ENCODE measurements at places on chromosomes 2 and 18.

- no peak for DNase-seq
Observed at GRCh38 chr2:33442528-33443079, 33.8 kb upstream of the RASGRP3 start.

- DNase-seq: no peak
Observed at GRCh38 chr2:238729261-238729935, 118.5 kb upstream of the TWIST2 start.

DNA sequence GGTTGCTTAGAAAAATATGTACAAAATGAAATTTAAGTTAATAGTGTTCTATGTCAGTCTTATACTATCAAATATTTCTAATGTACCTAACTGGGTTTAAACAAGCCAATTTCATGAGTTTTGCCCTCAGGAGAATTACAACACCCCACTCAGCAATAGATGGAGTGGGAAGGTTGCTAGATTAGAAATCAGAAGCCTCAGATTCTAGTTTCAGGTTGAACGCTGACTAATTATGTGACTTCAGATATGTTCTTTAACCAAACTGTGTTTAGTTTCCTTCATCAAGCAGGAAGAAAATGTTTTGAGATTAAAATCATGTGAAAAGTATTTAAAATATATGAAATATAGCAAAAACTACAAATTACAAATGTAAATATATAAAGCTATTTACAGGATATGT is 133.8 kb upstream of the KCNH7 start:
- no peak for DNase-seq

DNA sequence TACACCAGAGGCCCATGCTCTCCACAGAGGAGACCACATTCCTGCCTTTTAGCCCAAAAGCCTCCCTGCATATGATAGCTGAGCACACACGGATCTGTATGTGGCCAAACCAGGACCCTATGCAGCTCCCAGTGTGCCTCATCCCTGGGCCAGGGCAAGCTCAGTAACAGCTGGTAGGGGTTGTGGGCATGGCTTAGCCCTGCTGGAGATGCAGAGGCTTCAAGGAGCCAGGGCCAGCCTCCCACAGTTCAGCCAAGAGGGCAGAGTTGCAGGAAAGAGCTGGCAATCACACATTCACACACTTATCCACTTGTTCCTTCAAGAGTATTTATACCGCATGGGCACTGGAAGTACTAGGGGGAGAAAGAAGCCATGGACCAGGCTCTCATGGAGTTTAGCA is 1.6 kb upstream of the LIMS2 start:
- no peak for DNase-seq

- no peak for DNase-seq
Observed at GRCh38 chr2:237290261-237290660, 123.7 kb downstream of the COL6A3 start.

GRCh38 chr2:177117755-177118154 is 94.8 kb upstream of the HNRNPA3 start:
- no peak for DNase-seq

GRCh38 chr2:237201461-237202287 is 116.0 kb downstream of the COPS8 start:
- DNase-seq: peak; percentile 81

GRCh38 chr2:193124815-193125214 is 930.1 kb upstream of the TMEFF2 start:
- DNase-seq: no peak

DNA sequence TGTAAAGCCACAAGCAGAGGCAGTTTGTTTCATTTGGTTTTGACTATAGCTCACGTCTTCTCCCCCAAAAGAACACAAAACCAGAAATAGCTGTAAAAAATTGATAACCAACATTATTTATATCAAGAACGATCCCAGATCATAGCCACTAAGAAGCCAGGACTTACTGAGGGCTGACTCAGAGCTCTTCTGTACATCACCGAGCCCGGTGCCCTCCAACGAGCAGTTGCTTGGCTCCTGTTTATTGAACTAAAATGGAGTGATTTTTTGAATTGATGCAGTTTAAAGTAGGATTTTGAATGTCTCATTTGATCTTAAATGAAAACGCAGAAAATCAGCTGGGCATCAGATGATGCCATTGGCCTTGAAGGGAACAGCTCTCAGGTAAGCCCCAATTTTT is 343.3 kb downstream of the INSIG2 start:
- no peak for DNase-seq

GRCh38 chr2:109371481-109372170 is 242.1 kb downstream of the SEPTIN10 start:
- DNase-seq: no peak

- peak; percentile 38 for DNase-seq
Observed at GRCh38 chr2:53770264-53770663, 2.7 kb downstream of the CHAC2 start.

DNA sequence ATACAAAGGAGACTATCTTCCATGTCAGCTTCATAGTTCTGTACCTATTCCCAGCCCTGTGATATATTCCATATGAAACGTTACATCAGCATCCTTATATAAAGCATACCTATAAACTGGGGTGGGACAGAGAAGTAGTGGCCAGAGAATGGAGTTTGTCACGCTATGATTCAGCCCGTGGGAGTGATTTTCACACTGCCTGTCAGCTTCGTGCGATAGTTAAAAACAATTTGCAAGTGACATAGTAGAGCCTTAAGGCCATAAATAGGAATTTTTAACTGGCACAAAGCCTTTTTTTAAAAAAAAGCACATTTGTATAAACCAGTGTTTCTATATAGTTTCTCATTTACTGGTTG is 30.2 kb downstream of the PKP4 start:
- no peak for DNase-seq

- DNase-seq: no peak
Observed at GRCh38 chr2:174169372-174169771, 79.0 kb downstream of the OLA1 start.

DNA sequence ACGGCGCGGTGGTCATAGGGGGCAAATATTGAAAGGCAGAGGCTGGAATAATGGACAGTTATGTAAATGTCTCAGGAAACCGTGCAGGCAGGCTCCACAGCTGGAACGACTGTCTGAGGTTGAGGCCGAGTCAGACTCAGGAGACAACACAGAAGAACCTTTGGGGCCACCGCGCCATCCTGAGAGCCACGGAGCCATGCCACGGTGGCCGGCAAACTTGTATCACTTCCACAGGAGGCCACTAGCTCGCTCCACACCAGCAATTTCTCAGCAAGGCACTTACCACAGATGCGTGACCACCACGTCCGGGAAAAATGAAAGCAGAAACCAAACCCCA is 156.7 kb upstream of the SALL3 start:
- no peak for DNase-seq

- DNase-seq: no peak
Observed at GRCh38 chr2:35347561-35347960, 1008.0 kb upstream of the CRIM1 start.

- DNase-seq: no peak
Observed at GRCh38 chr2:105749583-105750400, 5.1 kb downstream of the NCK2 start.

- no peak for DNase-seq
Observed at GRCh38 chr2:71824436-71824835, 323.2 kb downstream of the CYP26B1 start.

- DNase-seq: no peak
Observed at GRCh38 chr18:22739061-22739642, 194.0 kb upstream of the RBBP8 start.

- DNase-seq: no peak
Observed at GRCh38 chr2:118431997-118432396, 343.7 kb downstream of the INSIG2 start.

- DNase-seq: no peak
Observed at GRCh38 chr2:229539628-229540027, 174.7 kb downstream of the DNER start.

DNA sequence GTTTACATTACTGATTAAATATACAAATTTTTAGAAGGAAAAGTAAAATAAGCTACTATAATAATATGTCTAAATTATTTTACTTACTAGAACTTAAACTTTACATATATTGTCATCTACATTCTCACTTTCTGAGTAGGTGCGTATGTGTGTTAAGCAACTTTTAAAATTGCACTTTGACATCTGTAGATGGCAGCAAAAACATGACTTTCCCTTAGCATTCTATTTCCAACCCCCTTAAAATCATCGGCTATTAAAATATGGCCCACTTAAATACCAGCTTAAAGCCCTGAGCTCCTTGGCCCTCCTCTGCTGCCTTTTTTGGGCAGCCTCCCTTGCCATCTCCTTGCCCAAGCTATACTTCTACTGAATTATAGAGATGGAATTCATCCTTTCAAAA is 78.0 kb downstream of the UPP2 start:
- no peak for DNase-seq

GRCh38 chr2:14082640-14083039 is 549.9 kb upstream of the LRATD1 start:
- DNase-seq: no peak

GRCh38 chr2:164371916-164372315 is 249.4 kb downstream of the GRB14 start:
- no peak for DNase-seq

- peak; percentile 69 for DNase-seq
Observed at GRCh38 chr2:5365871-5366461, 326.2 kb upstream of the SOX11 start.

- no peak for DNase-seq
Observed at GRCh38 chr2:41894563-41895333, 153.1 kb upstream of the PKDCC start.

DNA sequence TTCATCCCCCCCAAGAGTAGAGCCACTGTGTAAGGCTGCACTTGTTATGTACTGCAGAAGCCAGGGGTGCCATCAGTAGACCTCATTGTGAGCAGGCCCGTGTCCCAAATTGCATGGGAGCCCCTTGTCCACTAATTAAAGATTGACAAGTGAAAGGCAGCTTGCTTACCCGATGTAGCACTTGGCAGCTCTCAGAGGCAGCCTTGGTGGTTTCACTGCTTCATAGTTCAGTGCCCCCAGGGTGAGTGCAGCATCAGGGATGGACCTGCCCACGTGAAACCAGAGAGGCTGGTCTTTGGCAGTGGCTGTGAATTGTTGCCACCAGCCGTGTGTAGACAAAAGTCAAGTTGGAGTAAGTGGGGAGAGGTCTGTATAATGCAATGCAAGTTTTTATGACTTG is 13.3 kb downstream of the TUBB6 start:
- DNase-seq: no peak

DNA sequence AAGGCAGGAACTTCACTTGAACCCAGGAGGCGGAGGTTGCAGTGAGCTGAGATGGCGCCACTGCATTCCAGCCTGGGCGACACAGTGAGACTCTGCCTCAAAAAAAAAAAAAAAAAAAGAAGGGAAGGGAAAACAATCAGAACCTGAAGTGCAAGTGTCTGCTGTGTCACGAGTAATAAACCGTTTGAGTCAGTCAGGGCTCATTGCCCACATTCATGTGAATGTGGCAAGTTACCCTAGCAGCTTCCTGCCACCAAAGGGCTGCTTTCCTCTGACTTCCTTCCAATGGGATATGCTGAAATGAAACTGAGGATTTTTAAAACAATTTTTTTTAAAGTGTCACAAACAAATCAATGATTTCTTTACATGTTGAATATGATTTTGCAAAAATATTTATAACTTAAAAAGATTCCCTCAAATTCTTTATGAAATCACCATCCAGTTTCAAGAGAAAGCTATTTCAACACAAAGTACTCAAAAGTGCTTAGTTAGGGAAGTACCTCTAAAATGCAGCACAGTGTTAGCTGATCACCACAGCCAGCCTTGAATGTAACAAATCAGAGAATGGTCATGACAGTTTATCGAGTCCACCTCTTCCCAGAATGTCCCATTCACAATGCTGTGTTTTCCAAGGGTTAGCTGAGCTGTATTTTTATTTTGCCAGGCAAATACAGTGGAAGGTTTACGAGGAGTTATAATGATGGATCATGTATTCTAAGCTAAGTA is 36.4 kb downstream of the WDSUB1 start:
- no peak for DNase-seq

DNA sequence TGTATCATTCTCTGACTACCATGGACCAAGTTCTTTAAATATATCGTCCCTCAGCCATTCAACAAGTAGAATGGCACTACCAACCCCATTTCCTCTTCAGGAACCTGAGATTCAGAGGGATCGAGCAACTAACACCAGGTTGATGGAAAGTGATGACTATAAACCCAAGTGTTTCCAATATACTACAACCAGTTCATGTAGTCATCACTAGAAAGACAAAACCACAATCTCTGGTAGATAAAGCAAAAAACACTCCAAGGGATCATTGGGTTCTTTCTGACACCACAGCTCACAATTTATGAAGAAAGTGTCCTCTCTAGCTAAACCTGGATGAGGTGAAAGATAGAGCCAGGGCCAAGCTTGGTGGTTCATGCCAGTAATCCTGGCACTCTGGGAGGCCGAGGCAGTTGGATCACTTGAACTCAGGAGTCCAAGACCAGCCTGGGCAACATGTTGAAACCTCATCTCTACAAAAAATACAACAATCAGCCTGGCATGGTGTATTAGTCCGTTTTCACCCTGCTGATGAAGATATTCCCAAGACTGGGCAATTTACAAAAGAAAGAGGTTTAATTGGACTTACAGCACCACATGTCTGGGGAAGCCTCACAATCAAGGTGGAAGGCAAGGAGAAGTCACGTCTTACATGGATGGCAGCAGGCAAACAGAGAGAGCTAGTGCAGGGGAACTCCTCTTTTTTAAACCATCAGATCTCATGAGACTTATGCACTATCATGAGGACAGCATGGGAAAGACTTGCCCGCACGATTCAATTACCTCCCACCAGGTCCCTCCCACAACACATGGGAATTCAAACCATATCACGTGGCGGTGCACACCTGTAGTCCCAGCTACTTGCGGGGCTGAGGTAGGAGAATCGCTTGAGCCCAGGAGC is 2.2 kb downstream of the CD226 start:
- no peak for DNase-seq

DNA sequence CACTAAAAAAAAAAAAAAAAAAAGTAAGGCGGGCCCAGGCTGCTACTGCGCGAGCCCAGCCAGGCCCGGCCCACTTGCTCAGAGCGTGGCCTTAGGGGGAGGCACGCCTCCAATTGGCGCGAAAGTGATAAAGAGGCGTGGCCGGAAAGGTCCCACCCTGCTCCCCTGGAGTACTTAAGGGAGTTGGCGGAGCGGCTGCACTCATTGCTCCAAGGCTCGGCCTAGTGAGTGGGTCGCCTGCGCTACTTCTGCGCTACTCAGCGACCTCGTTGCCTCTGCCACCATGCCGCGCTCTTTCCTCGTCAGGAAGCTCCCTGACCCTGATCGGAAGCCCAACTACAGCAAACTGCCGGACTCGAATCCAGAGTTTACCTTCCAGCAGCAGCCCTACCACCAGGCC is 36.9 kb downstream of the UNC80 start:
- DNase-seq: peak; percentile 19

DNA sequence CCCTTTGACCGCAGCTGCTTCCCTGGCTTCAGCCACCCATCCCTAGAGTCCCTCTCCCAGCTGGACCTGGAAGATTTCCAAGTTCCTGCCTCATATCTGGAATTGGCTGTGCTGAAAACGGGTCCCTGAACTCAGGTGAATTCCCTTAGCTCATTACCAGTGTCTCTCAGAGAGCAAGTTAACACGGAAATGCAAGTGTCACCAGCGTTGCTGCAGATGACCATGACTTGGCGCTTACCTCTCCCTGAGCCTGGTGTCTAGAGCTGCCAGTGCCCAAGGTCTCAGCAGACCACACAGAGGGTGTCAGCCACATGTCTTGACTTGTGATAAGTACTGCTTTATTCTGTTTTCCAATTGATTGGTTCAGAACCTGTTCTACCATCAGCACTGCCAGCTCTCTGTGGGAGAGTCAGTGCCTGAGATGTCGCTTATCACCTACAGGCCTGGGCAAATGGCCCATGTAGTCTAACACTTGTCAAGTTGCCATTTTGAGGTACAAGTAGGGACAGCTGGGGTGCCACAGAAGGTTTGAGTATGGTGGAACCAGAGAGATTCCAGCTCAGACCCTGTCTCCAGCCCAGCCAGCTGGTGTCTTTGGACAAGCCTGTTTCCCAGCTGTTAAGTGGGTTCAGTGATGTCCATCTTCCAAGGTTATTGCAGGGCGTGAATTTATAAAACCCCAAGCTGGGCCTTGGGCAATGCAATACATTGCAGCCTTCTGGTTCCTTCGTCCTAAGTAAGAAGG is 48.7 kb downstream of the LYPD1 start:
- DNase-seq: no peak

Measured in K562 (cell line).